ENCODE measurements at places on chromosomes 12 and 14.

- no peak for DNase-seq
These were observed 24.7 kb upstream of the AP4S1 start for GRCh38 chr14:31000629-31001338.

DNA sequence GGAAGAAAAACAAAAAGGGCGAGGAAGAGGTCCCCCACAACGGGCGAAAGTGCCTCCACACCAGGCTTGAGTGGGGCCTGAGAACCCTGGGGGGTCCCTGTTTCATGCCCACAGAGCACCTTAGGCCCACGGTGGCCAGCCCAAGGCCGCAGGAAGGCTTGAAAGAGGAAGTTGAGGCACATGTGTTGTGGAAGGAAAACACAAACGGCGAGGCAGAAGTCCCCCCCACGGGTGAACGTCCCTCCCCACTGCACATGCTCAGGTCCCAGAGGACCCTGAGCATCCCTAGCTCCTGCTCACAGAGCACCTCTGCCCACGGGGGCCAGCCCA is 371.5 kb downstream of the ALG10 start:
- peak; percentile 5 for DNase-seq

DNA sequence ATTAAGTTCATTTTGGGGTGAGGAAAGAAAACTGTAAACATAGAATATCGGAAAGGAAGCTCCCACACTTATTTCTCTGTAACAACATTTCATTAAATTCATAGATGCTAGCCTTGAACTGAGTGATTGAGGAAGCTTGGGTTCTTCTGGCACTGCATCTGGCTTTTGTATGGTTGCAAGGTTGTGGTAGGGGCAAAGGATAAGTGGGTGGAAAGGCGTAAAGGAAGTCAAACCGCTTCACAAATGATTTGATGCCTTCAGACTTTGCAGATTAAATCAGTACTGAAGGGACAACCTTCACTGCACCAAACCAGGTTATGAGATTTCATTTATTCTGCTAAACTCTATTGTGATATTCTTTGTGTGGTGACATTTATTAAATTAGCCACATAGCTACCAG is 28.1 kb upstream of the PAX9 start:
- no peak for DNase-seq

DNA sequence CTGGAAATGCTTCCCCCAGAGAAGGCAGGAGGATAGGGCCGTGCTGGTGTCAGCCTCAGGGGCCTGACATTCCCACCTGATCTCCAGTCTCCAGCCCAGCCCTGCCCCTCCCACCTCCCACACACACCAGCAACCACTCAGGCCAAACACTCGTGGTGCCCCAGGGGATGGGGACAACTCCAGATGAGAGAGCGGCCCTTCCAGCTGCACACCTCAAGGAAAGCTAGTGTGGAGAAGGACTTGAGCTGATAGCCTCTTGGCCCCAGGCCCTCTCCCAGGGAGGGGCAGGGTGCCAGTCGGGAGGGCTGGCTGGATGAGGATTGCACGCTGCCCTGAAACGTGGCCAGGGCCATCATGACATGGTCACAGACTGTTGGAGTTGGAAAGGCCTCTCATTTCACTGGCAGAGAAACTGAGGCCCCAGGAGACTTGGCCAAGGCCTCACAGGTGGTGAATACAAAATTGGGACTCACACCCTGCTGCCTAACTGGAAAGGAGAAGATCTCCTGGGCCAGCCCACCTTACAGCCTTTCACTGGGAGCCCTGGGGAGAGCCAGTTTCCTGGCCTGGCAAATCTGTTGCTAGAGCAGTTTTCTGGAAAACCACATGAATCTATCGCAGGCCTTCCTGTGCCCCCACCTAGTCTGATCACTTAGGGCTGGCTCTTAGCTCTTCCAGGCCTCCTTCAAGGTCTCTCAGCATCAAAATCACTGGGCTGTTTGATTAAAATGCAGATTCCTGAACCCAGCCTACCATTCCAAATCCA is 52.1 kb downstream of the IRF2BPL start:
- DNase-seq: no peak

DNA sequence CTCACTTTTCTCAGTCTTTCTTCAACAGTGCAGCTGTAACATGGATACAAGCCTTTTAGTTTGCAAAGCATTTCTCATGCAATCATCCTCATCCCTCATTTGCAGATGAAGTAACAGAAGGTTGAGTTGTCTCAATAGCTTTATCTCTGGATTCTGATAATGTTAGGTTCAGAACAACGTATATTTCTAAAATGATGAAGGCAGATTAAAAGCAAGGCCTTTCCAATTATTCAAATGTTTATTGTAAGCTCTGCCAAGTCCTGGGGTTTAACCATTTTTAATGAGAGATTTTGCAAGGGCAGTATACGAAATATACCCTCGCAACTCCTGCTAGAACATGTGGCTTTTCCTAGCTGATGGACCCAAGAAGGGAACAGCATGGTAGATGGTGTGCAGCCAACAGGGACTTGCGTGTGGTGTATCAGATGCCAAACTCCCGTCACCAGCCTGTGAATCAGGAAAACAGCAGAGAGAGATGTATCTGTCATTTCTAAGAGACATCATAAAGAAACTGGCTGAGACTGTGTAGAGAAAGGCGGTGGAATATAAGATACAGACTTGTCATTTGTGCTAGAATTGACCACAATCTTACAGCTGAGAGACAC is 319.7 kb downstream of the MED13L start:
- DNase-seq: no peak

DNA sequence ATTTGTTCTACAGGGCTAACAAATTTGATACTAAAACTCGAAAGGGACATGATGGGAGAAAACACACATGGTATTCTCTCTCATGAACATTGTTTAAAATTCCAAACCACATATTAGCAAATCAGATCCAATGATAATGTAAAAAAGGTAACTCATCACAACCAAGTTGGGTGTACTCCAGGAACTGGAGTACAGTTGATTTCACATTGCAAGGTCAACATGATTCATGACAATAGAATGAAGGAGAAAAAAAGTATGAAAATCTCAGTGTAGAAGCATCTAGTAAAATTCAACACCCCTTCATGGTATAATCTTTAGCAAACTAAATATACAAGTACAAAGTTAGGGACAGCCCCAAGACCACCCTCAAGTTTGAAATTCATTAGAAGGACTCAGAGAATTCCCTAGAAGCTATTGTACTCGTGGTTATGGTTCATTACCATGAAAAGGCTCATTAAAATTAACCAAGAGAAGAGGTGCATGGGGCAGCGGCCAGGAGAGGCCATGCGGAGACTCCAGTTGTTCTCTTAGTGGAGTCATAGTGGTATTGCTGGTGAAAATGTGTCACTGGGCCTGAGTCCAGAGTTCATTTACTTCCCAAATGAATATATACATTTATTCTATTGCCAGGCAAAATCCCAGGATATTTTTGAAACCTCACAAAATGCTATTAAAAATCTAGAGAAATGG is 3.1 kb upstream of the CDCA4 start:
- no peak for DNase-seq

- DNase-seq: no peak
These were observed 106.4 kb upstream of the GSC start for GRCh38 chr14:94876306-94876705.

GRCh38 chr14:64186231-64187129 is 107.7 kb downstream of the ESR2 start:
- no peak for DNase-seq

DNA sequence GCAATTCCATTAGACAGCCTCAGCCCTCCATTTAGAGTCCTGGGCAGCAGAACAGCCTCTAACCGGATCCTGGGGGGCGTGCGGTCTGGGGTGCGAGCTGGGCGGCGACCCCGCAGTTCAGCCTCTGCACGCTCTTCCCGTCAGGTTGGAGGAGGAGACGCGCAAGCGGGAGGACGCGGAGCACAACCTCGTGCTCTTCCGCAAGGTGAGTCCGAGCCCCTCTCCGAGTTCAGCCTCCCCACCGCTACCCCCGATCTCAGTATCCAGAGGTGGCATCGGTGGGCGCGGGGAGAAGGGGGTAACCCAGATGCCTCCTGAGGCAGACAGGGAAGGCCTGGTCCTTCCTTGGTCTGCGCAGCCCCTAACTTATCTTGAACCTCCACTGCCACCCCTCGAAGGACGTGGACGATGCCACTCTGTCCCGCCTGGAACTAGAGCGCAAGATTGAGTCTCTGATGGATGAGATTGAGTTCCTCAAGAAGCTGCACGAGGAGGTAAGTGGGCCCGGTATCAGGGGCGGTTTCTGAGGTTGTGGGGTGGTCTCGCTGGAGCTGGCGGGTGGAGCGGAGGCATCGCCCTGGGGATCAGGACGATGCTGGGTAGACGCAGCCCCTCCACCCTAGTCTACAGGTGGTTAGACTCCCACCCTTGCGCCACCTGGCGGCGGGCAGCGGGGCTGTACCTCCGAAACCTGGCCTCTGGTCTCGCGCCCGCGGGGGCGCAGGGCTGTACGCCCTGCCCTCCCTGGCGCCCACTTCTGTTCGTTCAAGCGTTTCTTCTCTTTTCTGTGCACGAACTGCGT is 1.3 kb downstream of the PRPH start:
- no peak for DNase-seq

DNA sequence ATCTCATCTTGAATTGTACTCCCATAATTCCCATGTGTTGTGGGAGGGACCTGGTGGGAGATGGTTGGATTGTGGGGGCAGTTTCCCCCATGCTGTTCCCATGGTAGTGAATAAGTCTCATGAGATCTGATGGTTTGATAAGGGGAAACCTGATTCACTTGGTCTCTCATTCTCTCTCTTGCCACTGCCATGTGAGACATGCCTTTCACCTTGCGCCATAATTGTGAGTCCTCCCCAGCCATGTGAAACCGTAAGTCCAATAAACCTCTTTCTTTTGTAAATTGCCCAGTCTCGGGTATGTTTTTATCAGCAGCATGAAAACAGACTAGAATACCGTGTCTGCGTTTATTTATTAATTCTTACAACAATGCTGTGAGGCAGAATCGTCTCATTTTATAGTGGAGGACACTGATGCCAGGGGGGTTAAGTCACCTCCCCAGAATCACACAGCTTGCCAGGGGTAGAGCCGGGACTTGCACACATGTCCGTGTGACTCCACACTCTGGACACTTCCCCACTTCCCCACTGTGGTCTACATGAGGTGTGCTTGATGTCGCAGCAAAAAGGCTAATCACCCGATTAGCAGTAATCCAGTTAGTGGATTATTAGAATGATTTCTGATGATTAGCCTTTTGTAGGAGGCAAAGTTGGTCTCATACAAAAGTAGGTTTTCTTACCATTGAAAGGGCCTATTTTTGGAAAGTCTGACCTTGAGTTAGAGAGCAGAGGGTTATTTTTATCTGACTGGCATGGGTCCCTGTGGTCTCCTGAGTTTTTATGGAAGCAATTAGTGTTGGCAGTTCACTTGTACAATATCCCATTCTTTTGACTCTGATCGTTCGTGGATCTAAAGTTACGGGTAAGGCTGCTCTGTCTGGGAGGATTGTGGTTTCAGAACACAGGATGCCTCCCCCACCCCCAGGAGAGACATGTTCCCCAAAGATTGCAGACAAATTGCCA is 47.4 kb upstream of the BCL7A start:
- no peak for DNase-seq

DNA sequence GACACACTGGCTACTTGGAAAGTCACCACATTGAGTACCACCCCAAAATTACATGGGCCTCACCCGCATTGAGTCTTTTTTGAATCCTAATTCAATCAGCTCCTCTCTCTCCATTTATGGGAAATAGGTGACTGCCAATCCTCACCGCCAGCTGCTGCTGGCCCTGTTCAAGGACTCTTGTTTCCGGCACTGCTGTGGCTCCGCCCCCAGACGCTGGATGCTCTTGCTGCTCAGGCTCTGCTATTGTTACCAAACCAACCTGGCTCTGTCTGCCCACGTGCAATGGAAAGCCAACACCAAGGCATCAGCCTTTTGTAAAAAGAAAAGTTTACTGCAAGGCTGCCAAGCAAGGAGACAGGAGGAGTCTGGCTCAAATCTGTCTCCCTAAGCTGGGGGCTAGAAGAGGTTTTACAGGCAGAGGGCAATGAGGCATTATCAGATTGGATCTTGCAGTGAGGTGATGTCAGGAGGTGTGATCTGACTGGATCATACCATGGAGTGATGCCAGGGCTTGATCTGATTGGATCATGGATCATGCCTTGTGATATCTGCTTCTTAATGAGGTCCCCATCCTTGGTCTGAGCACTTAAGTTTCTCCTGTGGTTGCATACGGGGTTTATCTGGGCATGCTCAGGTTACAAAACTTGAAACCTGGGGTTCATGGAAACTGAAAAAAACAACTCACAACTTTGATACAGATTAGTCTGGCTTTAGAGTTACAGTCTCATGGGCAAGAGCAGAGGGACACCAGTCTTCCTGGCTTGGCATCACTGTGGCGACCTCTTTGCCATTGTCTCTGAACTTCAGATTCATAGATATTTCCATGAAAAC is 117.1 kb upstream of the SLC35F4 start:
- peak; percentile 43 for DNase-seq

DNA sequence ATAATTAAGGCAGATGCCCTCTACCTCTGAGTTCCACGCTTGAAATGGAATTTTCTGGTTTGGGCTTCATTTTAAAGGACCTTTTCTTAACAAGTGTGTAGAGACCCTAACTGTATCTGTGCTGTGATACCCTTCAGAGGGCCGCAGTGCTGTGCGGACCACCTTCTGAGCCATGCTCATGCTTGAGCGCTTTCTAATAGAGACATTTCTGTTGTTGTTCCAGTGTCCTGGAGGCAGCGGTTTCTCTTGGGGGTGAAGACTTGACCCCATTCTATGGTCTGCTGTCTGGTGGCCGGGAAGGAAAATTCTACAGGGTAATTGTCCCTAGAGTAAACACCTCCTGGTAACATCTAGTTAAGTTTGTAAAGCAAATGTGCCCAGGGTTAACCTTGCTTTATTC is 46.7 kb upstream of the BCL7A start:
- DNase-seq: no peak

DNA sequence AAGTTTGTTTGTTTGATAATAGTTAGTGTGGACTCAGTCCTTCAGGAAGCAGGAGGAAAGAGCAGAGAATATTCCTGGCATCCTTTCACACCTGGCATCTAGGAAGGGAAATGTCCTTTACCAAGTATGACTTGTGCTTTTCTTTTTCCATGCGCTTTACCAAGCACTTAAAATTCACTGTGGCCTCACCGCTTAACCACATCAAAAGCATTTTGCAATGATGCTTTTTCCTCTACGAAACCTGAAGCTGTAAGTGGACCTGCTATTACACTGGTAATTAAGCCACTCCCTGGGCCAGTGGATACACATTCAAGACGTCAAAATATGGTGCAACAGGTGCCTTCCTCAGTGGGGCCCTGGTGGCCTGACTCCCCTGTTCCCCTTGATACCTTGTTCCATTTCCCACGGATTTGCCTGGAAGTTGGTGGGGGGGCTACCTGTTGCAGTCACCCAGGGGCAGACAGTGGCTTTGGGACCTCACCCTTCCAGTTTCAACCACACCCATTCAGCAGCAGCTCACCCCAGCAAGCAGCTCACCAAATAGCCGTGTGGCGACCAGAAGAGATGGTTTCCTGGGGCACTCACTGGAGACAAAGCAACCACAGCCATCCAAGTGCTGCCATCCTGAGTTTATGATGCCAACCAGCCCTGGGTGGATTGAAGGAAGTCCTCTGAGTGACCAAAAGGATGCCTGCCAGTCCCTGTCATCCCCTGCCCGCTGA is 14.2 kb upstream of the FZD10 start:
- no peak for DNase-seq

GRCh38 chr14:75793806-75794205 is 132.8 kb downstream of the TTLL5 start:
- DNase-seq: no peak
